ENCODE measurements at places on chromosomes 5 and 9.
A peak's percentile ranks its signal among the peaks of the same experiment; 100 is the strongest.

- DNase-seq = no peak
- H3K27me3 ChIP-seq = peaks cover 8% of the 10 kb centered on the region
- no peaks in the 10 kb centered on the region for H3K36me3 ChIP-seq
Measured at GRCh38 chr9:37719526-37719925, 34.1 kb upstream of the TRMT10B start.

- H3K4me3 ChIP-seq = no peak overlapping the region
- no peaks in the 10 kb centered on the region for H3K27me3 ChIP-seq
- H3K36me3 ChIP-seq = no peaks in the 10 kb centered on the region
- no peaks in the 10 kb centered on the region for H3K4me1 ChIP-seq
- DNase-seq = no peak
Measured at GRCh38 chr5:18720002-18720401, 1085.7 kb downstream of the TAF11L14 start.

DNA sequence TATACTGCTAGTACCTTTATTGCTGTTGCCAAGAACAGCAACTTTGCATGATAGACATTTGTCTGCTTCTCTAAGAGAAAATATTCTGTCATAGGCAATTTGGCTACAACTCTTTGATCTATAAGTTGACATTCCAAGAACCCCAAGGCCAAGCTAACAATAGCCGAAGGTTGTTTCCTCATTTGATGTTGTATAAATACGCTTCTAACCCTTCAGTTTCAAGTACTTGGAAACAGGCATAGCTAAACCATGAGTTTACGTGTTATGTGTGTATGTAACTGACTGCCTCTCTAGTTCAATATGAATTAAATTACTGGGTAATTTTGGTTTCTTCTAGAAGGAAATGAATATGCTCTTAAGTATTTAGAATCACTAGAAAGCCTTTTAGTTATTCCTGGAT, 1034.0 kb downstream of the TLE4 start:
- H3K36me3 ChIP-seq = no peaks in the 10 kb centered on the region
- no peaks in the 10 kb centered on the region for H3K4me1 ChIP-seq
- no peaks in the 10 kb centered on the region for H3K27me3 ChIP-seq
- H3K27ac ChIP-seq = no peak overlapping the region

DNA sequence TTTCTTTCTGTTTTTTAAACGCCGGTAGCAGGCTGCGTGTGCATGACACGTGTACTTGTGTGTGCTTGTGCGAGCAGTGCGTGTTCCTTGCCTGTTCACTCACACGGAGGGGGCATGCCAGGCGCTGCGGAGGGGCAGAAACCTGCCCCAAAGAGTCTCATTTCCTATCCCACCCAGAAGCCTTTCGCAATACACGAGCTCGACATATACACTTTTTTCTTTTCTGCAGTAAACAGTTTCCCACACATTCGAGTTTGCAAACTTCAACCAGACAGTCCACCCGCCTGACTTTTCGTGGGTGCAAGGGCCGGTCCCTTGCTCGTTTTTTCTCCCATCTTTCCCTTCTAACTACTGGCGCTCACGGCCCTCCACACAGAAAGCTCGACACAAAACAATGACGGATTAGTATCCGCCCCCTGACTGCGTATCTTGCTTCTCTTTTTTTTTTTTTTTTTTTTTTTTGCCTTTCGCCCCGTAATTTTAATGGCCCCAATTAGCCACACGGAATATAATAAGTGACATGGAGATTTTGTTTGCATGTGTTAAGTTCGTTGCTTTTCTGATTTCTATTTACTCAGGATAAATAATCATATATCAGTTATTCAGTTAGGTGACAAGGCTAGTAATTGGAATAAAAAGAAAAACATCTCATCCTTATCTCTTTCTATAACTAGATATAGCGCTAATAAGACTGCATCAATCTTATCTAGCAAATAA, 5.3 kb upstream of the OTP start:
- H3K27ac ChIP-seq = no peak overlapping the region
- DNase-seq = no peak
- H3K4me3 ChIP-seq = no peak overlapping the region

- no peak overlapping the region for H3K27ac ChIP-seq
- DNase-seq = no peak
- H3K27me3 ChIP-seq = no peaks in the 10 kb centered on the region
- no peaks in the 10 kb centered on the region for H3K4me1 ChIP-seq
Measured at GRCh38 chr9:4417578-4418325, 72.5 kb upstream of the SLC1A1 start.

GRCh38 chr5:10653043-10653442, 89.2 kb downstream of the ANKRD33B start:
- DNase-seq = no peak
- no peaks in the 10 kb centered on the region for H3K4me1 ChIP-seq
- peaks cover 11% of the 10 kb centered on the region for H3K27me3 ChIP-seq
- no peak overlapping the region for H3K27ac ChIP-seq

DNA sequence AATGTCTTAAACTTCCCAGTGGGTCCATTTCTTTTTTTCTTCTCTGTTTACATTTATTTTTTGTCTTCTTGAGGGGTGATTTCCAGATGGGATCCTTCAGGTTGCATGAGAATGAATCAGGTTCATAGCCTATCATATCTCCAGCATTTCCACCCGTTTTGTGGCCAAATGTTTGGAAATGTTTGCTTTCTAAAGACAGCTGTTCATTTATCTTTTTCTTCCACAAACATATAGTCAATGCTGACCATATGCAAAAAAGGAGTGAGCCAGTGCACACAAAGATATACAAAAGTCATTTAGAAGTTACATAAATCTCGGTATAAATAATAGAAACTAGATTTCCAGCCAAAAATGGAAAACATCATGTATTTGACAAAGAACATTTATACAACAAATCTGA, 71.6 kb upstream of the STC2 start:
- H3K36me3 ChIP-seq = no peaks in the 10 kb centered on the region
- no peaks in the 10 kb centered on the region for H3K4me1 ChIP-seq
- no peaks in the 10 kb centered on the region for H3K27me3 ChIP-seq
- H3K27ac ChIP-seq = no peak overlapping the region

- DNase-seq = no peak
- no peak overlapping the region for H3K27ac ChIP-seq
- H3K4me1 ChIP-seq = no peaks in the 10 kb centered on the region
- H3K4me3 ChIP-seq = no peak overlapping the region
- H3K27me3 ChIP-seq = peaks cover 3% of the 10 kb centered on the region
- no peaks in the 10 kb centered on the region for H3K36me3 ChIP-seq
Measured at GRCh38 chr5:7494481-7495130, 98.7 kb downstream of the ADCY2 start.

- no peaks in the 10 kb centered on the region for H3K4me1 ChIP-seq
- no peak overlapping the region for H3K4me3 ChIP-seq
- H3K27ac ChIP-seq = no peak overlapping the region
Measured at GRCh38 chr5:149823375-149823774, 93.3 kb downstream of the PPARGC1B start.

- no peaks in the 10 kb centered on the region for H3K4me1 ChIP-seq
- DNase-seq = no peak
- no peak overlapping the region for H3K4me3 ChIP-seq
- H3K27me3 ChIP-seq = no peaks in the 10 kb centered on the region
- H3K27ac ChIP-seq = no peak overlapping the region
- H3K36me3 ChIP-seq = no peaks in the 10 kb centered on the region
Measured at GRCh38 chr5:129766798-129767197, 18.9 kb downstream of the MINAR2 start.

DNA sequence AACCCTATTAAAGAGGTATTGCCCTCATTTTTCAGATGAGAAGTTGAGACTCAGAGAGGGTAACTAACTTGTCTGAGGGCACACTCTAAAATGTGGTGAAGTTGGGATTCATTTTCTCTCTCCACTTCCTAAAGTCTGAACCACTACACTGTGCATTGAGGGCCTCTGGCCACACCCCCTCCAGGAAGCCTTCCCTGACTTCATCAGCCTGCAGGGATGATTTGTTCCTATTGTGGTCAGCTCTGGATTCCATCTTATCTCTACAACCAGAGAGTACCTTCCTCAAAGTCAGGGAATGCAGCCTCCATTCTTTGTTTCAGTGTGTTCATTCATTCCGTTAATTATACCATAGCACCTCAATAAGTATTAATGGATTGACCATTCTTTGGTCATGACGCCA, 356.0 kb upstream of the PANK3 start:
- no peak overlapping the region for H3K4me3 ChIP-seq
- no peaks in the 10 kb centered on the region for H3K4me1 ChIP-seq
- H3K27me3 ChIP-seq = peaks cover under 1% of the 10 kb centered on the region
- H3K36me3 ChIP-seq = no peaks in the 10 kb centered on the region
- no peak overlapping the region for H3K27ac ChIP-seq

GRCh38 chr5:73747696-73748380, 121.8 kb downstream of the ARHGEF28 start:
- H3K36me3 ChIP-seq = no peaks in the 10 kb centered on the region
- no peak for DNase-seq
- no peak overlapping the region for H3K4me3 ChIP-seq
- H3K4me1 ChIP-seq = peaks cover 17% of the 10 kb centered on the region

DNA sequence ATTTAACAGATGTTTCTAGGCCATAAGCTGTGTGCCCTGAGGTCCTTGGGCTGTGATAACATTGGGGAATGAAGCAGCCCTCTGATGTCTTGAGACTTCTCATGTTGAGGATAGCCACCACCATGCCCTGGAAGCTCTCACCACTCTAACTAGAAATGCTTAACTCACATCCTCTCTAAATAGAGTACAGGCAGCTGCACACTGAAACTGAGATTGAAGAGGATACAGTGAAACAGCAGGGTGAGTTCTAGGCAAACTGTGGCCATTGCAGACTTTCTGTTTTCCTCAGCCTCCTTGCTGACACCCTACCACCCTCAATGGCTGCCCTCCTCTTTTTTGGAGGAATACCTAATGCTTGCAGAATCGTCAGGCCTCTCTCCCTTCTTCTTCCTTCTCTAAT, 22.4 kb downstream of the UTP15 start:
- H3K4me3 ChIP-seq = no peak overlapping the region
- no peaks in the 10 kb centered on the region for H3K27me3 ChIP-seq
- H3K36me3 ChIP-seq = no peaks in the 10 kb centered on the region
- H3K4me1 ChIP-seq = no peaks in the 10 kb centered on the region
- no peak for DNase-seq

DNA sequence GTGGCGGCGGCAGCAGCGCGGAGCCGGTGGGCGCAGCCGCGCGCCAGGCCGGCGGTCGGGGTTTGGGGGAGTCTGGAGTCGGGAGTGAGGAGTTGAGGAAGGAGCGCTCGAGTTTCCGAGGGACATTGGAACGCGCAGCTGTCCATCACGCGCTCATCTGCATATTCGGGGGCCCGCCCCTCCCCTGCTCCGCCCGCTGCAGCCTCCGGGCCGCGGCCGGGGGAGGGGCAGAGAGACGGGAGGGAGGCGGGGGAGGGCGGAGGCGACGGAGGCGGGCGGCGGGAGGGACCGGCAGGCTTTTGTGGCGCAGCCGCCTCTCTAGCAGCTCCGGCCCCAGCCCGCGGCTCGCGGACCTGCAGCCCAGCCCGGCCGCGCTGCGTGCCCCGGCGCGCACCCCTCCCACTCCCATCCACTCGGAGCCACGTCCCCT, at the start of gene IRX2:
Gene IRX2, minus strand, starts transcription at position 86 of the 430 bp plus-strand sequence. CDS start 264 bp downstream, outside the sequence.
- H3K27ac ChIP-seq = peak within 1 kb of the TSS; percentile 90
- peaks cover 12% of the 10 kb centered on the region for H3K4me1 ChIP-seq
- no peaks in the 10 kb centered on the region for H3K36me3 ChIP-seq
- H3K27me3 ChIP-seq = peaks cover 87% of the 10 kb centered on the region
- DNase-seq = peak; percentile 93

GRCh38 chr9:128807827-128808226, 10.5 kb upstream of the ENDOG start:
- no peak overlapping the region for H3K4me3 ChIP-seq
- H3K27me3 ChIP-seq = no peaks in the 10 kb centered on the region

- peaks cover 13% of the 10 kb centered on the region for H3K36me3 ChIP-seq
Measured at GRCh38 chr5:180313677-180314505, 22.0 kb upstream of the MAPK9 start.

GRCh38 chr5:90585337-90585986, 26.9 kb downstream of the ADGRV1 start:
- H3K27me3 ChIP-seq = no peaks in the 10 kb centered on the region
- H3K4me1 ChIP-seq = no peaks in the 10 kb centered on the region
- H3K36me3 ChIP-seq = no peaks in the 10 kb centered on the region
- H3K4me3 ChIP-seq = no peak overlapping the region
- DNase-seq = no peak

DNA sequence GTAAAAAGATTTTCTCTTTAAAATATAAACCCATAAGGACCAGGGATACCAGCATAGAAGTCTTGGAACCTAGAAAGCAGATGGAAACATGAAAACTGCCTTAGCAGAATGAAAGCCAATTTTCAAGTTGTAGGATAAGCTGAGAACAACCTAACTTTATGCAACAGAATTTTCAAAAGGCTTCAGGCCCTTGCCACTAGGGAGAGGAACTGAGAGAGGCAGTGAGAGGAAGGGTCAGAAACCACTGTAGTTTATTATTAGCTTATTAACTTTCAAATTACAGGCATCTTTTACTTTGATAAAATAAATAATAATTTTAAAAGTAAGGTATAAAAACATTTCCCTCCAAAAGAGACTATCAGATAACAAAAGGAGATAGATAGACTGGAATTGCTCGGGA, 33.4 kb downstream of the FAM81B start:
- H3K27me3 ChIP-seq = no peaks in the 10 kb centered on the region
- no peak for DNase-seq
- no peak overlapping the region for H3K4me3 ChIP-seq
- H3K27ac ChIP-seq = no peak overlapping the region

DNA sequence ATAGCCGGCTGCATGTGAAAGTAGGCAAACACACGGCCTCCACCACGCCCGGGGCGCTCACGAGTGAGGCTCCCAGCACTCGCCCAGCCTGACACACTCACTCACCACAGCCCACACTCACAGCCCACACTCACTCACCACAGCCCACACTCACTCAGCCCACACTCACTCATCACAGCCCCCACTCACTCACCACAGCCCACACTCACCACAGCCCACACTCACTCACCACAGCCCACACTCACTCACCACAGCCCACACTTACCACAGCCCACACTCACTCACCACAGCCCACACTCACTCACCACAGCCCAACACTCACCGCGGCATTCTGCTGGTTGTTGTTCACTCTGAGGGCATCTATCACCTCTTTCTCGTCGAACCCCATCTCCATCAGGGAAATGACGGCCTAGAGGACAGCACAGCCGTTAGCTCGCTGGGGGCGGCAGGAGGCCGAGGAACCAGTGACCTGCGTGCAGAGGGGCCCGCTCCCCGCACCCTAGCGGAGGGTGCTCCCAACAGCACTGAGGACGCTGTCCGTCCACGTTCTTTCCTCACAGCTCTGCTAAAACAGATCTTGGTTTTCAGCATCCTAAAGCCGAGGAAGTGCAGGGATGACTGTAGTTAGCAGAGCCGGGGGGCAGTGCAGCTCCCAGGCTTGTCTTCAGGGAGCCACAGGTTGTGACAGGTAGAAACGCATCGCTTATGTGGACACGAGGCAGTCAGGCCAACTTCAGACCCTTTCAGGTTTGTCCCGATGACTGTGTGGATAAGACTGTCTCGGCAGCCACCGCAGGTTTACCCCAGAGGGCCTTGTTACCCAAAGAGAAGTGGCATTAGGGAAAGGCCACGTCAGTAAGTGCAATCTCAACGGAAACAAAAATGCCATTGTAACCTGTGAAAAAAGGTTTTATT, 21.6 kb downstream of the UBAC1 start:
- H3K27me3 ChIP-seq = no peaks in the 10 kb centered on the region
- peaks cover 87% of the 10 kb centered on the region for H3K36me3 ChIP-seq
- no peak overlapping the region for H3K4me3 ChIP-seq
- DNase-seq = no peak
- H3K4me1 ChIP-seq = no peaks in the 10 kb centered on the region
